AML-193 (cell line): ENCODE measurements at places on chromosomes 2 and 18.

GRCh38 chr2:30046979-30047378, 99.8 kb upstream of the YPEL5 start:
- DNase-seq: no peak

DNA sequence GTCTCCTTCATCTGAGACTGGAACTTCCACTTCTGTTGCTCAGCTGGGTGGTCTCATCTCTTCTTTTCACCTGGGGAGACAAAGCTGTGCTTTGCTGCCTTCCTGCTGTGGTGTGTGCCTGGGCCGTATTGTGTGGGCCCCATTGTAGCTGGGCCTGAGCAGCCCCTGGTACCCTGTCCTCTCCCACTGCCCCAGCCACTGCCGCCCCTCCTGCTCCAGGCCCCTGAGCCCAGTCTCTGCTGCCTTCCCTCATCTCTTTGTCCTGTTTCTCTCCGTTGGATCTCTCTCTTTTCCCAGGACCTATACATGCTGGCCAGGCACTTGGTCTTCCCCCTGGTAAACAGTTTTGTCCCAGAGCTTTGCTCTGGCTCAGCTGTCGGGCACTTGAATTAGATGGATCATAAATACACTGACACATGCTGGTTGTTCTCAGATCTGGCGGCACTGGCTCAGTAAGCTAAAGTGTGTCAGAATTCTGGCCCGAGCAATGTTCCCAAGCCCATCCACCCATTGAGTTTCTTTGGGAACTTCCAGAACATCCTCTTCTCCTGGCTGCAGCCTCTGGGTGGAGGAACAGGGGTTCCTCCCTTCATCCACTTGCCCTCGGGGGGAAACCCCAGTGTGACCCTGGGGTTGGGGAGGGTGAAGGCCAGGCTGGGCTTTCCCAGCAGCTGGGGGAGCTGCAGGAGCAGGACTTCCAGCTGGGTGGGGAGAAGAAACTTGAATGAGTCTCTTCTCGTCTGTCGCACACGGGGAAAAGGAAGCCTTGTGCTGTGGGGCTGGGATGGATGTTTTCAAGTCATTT, 99.0 kb downstream of the DGKD start:
- DNase-seq: no peak

DNA sequence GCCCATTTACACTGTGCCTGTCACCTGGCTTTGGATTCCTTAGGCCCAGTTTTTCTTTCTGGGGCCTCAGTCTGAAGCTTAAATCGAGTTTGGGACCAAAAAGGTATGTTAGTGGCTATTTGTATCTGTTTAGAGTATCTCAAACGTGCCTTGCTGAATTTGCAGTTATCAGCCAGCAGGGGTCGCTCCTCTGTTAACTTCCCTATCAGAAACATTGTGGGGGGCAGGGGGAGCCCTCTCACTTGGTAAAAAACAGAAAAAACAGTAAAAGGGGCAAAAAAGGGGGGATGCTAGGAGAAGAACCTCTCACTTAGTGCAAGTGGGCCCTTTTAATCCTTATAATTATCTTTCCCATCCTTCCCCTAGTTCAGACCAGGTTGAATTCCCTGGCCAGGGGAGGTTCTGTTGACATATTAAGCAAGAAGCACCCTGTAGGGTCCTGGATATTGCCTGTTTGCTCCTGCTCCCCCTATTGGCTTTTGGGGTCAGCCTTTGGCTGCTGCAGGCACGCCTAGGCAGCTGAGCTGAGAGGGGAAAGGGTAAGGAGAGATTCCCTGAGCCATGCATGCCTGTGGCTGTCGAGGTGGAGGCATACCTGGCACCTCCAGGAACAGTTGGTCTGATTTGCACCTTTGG, 8.8 kb upstream of the IFIH1 start:
- no peak for DNase-seq

DNA sequence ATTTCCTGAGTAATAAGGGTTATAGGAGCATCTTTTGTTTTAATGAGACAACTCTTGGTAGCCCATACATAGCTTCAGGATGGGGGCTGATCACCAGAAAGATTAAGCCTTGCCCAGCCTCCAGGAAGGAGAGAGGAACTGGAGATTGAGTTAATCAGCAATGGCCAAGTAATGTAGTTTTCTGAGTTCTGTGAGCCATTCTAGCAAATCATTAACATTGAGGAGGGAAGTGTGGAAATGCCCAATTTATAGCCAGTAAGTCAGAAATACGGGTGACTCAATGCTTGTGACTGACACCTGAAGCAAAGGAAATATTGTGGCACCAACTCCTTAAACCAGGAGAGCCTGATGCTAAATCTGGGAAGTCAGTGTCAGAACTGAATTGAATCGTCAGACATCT, 205.1 kb upstream of the SRD5A2 start:
- DNase-seq: no peak

- no peak for DNase-seq
Measured at GRCh38 chr2:9519250-9519649, 36.4 kb downstream of the ADAM17 start.

DNA sequence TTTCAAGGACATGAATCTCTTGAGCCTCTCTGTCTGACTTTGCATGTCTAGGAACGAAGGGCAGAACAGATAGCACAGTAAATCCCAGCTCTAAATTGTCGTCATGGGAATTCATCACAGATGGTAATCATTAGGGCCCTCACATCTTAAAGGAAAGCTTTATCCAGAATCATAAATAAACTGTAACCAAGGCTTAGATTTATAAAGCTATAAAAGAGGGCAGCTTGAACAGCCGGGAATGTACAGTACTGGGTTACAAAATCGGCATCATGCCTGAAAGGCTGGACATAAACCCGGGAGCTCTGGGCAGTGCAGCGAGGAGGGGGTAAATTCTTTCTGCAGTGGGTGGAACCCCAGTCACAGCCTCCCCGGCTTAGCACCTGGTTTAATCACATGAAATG, 144.4 kb downstream of the GFPT1 start:
- DNase-seq: no peak

- DNase-seq: peak; percentile 76
Measured at GRCh38 chr2:152594022-152594766, 123.1 kb downstream of the PRPF40A start.

- DNase-seq: no peak
Measured at GRCh38 chr18:65227970-65228369, 522.8 kb upstream of the CDH7 start.
